Central memory CD4-positive, alpha-beta T cell (primary cell): ENCODE measurements at places on chromosomes 7 and 10.
A peak's percentile ranks its signal among the peaks of the same experiment; 100 is the strongest.

GRCh38 chr10:99941942-99942820 lies 67.6 kb downstream of the DNMBP start:
- DNase-seq, result no peak

DNA sequence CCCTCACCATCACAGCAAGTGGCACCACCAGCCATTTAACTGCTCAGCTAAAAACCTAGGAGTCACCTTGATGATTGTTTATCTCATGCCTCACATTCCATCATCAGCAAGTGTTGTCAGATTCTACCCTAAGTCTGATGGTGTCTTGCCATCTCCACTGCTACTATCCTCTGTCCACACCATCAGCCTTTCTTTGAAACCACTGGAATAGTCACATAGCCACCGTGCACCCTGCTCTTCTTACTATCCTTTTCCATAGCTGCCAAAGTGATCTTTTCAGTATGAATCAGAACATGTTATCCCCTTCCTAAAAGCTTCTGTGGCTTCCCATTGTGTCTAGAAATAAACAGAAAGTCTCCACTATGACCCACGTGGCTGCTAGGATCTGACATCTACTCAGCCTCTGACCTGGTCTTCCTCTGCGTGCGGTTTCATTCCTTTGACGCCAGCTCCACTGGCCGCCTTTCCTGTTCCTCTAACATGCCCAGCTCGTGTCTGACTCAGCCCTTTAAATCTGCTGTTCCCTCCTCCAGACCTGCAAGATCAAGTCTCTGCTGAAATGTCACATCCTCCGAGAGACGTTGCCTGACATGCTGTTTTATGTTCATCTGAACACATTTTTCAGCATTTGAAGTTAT lies 16.5 kb upstream of the CHN2 start:
- DNase-seq, result no peak

- DNase-seq, result no peak
Observed at GRCh38 chr10:120735773-120736371, 115.3 kb upstream of the WDR11 start.

DNA sequence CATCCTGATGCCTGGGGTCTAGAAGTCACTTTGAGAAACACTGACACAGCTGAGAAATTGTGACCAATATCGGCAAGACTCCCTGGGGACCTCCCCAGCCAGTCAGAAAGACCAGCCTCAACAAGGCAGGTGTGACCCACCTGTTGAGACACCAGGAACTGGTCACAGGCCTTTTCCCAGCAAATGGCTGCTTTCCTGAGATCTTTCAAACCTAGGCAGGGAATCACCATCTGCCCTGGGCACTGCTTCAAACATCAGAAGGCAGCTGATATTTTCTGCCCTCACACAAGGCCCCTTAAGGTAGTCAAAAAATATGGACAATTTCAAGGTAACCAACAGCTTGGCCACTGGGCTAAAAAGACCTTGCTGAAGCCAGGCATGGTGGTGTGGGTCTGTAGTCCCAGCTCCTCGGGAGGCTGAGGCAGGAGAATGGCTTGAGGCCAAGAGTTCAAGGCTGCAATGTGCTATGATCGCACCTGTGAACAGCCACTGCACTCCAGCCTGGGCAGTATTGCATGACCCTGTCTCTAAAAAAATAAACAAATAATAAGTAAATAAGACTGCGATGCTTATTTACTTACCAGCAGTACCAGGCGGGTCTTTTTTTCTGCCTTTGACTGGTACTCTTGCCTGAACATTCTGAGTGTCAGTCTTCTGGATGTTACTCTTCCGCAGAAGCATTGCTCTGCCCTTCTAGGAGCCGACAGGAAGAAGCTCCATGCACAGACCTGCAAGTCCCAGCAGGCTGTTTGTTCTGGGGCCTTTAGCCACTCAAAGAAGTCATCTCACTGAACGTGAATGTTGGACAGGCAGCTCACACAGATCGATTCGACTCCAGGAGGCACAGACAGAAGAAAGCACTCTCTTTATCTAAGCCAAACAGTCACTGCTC lies 59.7 kb downstream of the SORBS1 start:
- DNase-seq, result no peak

DNA sequence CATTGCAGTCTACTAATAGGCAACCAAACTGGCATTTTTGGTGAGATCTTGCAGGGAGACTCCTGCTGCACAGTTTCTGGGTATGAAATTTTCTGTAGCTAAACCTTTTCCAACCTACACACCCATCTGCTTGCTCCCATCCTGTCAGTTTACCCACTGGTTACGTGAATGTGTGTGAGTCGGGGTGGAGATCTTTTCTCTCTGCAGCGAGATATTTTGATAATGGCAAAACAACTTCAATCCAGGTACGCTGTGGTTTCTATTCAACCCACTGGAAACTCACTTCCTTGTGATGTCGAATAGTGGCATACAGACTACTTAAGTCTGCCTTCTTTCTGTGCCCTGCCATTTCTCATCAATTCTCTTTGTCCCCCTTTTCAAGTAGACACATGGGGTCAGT lies 4.5 kb downstream of the PLEKHA1 start:
- no peak for DNase-seq

DNA sequence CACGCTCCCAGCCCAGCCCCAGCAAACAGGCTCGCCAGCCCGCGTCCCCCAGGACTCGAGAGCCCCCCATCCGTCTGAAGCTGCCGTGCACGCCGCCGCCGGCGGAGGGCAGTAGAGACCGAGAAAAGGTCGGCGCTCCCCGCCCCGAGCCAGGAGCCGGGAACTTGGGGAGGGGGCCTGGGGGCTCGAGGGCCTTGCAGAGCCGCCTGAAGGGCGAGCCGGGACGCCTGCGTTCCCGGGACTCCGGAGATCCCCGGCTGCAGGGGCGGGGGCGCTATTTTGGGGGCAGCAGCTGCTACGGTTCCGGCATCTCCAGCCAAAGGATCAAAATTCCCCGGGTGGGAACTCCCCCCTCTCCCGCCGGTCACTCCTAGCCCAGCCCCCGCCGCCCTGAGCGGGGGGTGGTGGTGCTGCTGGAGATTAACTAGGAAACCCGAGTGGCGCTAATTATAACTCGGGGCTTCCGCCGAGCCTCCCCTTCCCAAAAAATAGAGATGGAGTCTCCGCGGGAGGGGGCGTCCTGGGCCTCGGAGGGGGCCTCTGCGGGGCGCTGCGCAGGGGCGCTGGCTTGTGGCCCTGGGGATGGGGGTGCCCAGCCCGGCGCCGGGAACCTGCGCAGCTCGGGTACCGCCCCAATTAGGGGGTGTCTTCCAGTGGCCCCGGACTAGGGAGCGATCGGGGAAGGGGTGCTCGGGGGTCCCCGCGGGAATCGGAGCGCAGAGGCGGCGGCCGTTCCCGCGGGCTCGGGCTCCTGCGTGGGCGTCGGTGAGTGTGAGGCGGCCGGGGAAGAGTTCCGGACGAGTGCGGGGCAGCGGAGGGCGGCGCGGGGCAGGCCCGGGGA lies 608 bp downstream of the ACHE start:
- no peak for DNase-seq

DNA sequence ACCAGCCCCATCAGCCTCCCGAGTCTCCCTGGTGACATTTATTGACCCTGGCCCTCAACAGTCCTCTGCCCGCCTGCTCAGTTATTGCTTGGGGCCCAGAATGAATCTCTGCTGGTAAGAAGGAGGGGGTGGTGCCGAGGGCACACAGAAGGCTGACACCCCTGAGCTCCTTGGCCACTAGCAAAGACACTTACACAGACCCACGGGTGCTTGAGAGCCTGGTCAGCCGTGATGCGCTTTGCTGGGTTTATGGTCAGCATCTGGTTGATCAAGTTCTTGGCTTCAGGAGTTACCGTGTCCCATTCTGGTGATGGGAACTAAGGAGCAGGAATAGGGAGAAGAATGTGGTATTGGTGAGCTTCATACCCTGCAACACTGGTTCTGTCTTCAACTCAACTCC lies 27.3 kb downstream of the CAMK2G start:
- DNase-seq, result no peak

DNA sequence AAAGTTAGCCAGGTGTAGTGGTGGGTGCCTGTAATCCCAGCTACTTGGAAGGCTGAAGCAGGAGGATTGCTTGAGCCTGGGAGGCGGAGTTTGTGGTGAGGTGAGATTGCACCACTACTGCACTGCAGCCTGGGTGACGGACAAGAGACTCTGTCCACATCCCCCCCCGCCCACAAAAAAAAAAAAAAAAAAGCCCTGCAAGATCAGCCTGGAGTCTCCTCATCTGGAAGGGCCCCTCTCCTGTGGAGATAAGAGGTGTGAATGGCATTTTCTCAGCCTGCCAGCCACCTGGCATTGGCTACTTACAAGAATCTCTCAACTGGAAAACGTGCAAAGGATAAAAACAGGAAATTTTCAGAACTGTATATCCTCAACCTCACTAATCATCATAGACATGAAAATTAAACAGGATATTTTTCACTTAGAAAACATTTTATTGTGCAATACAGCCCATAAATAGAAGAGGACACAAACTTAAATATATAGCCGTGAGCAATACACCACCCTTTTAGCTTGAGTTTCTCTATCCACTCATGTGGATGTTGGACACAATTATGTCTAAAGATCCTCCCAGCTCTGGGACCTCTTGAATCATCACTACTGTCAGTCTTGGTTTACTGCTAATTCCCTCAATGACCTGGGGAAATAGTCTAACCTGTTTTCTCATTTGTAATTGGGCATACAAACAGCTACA lies 11.3 kb upstream of the TSPAN15 start:
- DNase-seq, result no peak

DNA sequence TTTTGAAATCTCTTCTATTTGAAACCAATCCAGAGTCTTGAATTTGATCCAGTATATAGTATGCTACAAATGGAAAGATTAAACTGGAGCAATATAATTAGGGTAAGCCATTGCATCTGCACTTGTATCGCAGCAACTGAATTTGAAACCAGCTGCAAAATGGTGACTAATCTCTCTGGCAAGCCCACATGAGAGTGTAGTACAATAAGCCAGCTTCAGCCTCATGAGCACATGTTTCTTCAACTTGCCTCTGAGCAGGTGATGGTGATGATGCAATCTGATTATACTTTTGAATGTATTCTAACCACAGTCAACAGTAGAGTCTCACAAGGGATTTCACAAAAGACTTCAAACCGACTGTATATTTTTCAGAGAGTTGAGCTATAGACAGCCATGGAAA lies 829 bp upstream of the RPA3 start:
- peak; percentile 1 for DNase-seq

GRCh38 chr7:17207220-17207619 lies 91.2 kb upstream of the AHR start:
- DNase-seq, result no peak

DNA sequence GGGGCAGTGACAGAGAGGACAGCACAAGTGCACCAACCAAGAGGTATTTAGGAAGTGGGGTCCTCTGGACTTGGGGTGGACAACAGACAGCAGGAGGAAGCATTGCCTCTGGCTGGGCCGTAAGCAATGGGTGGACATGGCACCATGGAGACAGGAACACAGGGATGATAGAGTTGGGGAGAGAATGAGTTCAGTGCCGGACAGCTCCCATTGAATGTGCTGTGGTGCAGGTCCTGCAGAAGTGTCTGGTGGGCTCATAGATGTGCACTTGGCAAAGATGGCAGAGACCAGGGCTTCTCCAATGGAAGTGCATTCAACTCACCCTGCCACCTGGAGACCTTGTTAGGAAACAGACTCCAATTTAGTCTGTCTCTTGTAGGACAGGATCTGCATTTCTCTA lies 341.5 kb upstream of the ZMIZ1 start:
- DNase-seq, result no peak

- no peak for DNase-seq
Observed at GRCh38 chr10:122121059-122121458, 132.1 kb downstream of the TACC2 start.

- DNase-seq, result no peak
Observed at GRCh38 chr7:67018940-67019339, 22.3 kb downstream of the TYW1 start.

DNA sequence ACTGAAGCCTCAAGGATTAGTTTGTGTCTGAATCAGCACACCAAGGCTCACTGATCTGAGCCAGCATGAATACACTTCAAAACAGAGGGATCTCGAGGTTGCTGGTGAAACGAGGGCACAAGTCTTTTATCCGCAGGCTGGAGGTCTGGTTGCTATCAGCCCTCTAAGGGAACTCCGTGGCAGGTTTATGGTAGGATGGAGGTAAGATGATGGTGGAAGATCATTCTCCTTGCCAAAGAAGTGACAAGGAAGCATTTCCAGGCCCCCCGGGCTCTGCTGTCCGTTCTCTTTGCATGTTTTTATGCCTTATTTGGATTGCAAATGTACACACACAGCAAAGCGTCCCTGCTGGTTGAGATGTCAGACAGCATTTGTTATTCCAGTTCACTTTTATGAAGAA lies 268.3 kb downstream of the ARHGAP12 start:
- DNase-seq, result no peak

DNA sequence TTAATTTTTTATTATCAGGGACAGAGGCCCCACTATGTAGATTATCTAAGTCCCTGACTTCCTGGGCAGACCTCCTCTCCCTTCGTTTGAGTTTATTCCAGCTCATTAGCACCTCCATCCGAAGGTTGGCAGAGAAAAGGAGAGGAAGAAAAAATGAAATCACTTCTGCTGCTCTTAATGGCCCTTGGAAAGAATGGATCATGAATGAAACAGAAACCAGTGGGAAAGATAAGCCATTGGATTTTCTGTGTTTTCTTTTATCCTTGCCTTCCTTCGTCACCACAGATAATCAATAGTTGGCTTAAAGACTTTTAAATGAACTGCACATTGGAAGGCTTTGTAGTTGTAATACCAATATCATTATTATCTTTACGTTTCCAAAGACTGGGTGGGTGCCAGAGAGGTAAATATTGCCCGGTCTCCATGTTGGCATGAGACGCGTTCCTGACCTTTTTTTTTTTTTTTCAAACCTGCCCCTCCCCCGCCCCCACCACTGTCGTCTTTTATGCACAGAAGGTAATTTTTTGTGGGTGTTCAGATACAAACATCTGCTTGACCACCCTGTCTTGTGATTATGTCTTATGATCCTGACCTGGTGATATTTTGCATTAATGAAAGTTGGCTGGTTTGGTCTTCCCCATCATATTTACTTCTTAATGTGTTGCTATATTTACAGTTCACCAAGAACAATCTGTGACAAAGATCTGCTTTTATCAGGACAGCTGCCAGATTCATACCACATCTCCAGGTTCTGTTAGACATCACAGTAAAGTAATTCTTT lies 116.8 kb downstream of the ARID5B start:
- no peak for DNase-seq

- DNase-seq, result no peak
Observed at GRCh38 chr7:48298779-48299178, 127.5 kb downstream of the ABCA13 start.

- DNase-seq, result no peak
Observed at GRCh38 chr10:22710139-22710745, 4.1 kb downstream of the PIP4K2A start.

- peak; percentile 28 for DNase-seq
Observed at GRCh38 chr7:13908667-13909397, 80.6 kb downstream of the ETV1 start.

DNA sequence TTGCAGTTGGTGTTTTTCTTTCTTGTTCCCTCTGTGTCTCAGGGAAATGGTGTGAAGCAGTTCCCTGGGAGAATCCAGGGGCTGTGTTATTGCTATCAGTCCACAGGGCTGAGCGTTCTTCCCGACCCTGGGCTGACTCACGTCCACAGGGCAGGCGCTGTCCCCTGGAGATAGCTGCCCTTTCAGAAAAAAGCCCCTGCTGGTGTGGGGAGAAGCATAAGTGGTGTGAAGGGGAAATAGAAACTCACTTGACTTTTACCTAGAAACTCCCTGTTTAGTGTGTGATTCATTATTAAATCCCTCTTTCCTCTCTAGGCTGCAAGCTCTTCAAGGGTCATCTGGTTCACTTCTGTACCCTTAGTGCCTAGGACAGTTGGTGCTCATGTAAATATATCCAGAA lies 63.3 kb upstream of the SMNDC1 start:
- no peak for DNase-seq
